T-cell (primary cell): ENCODE measurements at places on chromosomes 11 and 22. TPM values are rescaled to one million over a fixed set of nuclear protein-coding genes. Genes with fewer than 3 reads are reported as not detected.

GRCh38 chr11:35725885-35726284 is 63.3 kb downstream of the TRIM44 start:
- H3K4me1 ChIP-seq: no peaks in the 10 kb centered on the region
- H3K36me3 ChIP-seq: peaks cover 1% of the 10 kb centered on the region
- DNase-seq: no peak
- no peak overlapping the region for H3K27ac ChIP-seq
- H3K27me3 ChIP-seq: no peaks in the 10 kb centered on the region

GRCh38 chr22:37967147-37967546 is 13.6 kb downstream of the POLR2F start:
- no peak for DNase-seq
- H3K4me3 ChIP-seq: no peak overlapping the region
- no peaks in the 10 kb centered on the region for H3K27me3 ChIP-seq
- H3K4me1 ChIP-seq: no peaks in the 10 kb centered on the region
- no peak overlapping the region for H3K27ac ChIP-seq

DNA sequence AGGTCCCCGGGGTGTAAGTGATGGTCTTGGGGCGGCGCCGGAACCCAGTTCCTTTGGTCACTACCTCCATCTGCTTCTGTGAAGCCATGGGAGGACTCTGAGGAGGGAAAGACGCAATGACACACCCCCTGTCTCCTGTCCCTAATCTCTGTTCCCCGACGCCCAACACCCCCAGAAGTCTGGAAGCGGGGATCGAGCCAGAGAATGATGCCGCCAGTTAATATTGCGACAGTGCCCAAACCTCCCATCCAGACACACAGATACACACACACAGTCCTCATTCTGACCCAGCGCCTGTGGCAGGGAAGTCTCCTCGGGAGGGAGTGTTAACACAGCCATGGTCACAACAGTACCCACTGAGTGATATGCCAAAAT is 352 bp downstream of the C22orf23 start:
- no peak overlapping the region for H3K27ac ChIP-seq
- H3K4me1 ChIP-seq: peaks cover 20% of the 10 kb centered on the region
- no peak for DNase-seq
- H3K27me3 ChIP-seq: peaks cover 18% of the 10 kb centered on the region
- H3K4me3 ChIP-seq: peak overlapping the region; percentile 93
- H3K36me3 ChIP-seq: no peaks in the 10 kb centered on the region

The ADAMTS8 gene
- total RNA-seq: 0.12 TPM
